ENCODE measurements at places on chromosomes 1 and 21.

DNA sequence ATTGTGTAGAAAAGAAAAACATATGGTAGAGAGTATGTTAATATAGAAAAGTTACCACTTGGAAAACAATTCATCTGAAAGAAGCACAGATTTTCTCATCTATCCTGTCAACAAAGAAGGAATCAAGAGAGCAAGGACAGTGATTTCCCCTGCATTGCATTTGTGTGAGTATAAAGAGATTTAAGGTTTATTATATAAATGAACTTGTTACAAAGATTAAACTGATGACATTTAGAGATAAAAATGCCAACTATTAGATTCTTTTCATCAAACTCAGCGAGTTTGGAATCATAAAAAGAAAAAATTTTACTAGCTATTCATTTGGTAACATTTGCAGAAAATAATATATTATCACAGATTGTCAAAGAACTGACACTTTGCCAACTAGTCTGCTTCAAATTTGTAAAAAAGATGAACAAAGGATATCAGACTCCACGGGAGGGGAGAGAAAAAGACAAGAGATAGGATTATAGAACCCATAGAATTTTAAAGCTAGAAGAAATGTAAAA lies at the start of gene RGS21:
Gene RGS21 (plus strand): TSS at position 51 of the 509 bp plus-strand sequence. CDS start 26,045 bp downstream, outside the sequence.
- DNase-seq: no peak

- no peak for DNase-seq
Measured at GRCh38 chr1:61497013-61497412, 227.9 kb downstream of the TM2D1 start.

GRCh38 chr1:20485527-20486456 lies at the start of gene CAMK2N1:
TSS of gene CAMK2N1 (minus strand) at chr1:20486210. CDS start at chr1:20485379, 831 bp downstream.
- DNase-seq: peak; percentile 57

- no peak for DNase-seq
Measured at GRCh38 chr1:93079685-93080141, 630 bp downstream of the MTF2 start.

- DNase-seq: no peak
Measured at GRCh38 chr1:20409012-20409411, 77.0 kb downstream of the CAMK2N1 start.

- no peak for DNase-seq
Measured at GRCh38 chr1:44243782-44244495, 30.7 kb downstream of the DMAP1 start.

DNA sequence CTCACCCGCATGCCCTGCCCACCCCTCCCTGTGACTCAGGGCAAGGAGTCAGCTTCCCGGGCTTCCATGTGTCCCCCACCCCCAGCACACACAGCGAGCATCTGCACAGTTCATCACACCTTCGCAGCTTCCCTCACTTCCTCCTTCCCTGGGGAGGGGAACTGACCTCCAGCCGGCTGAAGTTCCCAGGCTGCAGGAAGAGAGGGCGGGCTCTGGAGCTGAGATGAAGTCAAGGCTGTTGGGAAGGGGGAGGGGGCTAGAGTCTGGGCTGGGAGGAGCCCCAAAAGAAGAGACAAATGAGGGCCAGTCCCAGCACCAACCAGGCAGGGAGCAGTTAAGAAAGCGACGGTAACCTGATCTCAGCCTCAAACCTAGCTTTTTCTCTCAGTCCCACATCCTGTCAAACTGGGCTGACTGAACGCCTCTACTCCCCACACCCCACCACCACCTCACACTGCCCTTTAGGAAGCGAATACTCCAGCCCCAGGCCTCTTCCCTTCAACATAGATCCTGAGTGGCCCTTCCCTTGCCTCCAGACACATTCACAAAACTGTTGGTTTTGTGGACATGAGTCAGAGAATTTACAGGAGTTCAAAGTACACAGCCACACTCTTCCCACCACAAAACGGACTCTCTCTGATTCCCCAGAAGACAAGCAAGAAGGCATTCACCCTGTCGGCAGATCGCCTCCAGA lies 1.8 kb downstream of the RHOC start:
- DNase-seq: peak; percentile 97

DNA sequence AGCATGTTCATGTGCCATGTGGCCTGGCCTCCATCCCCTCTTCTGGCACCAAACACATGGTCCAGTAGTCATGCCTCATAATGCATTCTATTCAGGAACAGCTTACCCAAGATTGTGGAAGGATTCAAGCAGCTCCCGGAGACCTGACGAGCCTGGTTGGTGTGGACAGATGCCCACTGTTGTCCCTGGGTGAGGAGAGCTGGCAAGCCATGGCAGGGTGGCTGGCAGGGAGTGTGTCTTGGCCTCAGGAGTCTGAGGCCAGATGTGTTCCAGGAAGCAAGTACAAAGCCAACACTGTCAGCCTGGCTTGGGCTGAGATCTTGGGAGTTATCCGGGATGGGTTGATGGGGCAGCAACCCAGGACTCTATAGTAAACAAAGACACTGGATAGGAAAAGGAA lies 7.3 kb upstream of the FABP3 start:
- no peak for DNase-seq

DNA sequence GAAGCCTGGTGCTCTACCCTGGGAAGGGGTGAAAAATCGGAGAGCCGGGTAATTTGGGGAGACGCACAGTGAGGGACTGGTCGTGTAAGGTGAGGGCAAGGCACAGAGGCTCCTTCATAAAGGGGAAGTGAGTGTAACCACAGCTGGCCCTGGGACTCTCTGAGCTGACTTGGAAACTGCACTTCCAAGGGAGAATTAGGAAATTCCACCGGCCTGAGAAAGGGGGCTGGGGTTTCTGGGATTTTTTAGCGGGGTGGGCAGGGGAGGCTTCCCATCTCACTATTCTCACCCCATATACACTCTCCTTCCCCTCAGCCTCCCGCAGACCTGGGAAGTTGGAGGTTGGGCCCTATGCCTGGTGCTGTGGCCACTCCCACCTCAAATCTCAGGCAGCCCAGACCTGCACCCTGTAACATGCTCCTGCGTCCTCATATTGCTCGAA lies 88.3 kb upstream of the IPO9 start:
- no peak for DNase-seq

DNA sequence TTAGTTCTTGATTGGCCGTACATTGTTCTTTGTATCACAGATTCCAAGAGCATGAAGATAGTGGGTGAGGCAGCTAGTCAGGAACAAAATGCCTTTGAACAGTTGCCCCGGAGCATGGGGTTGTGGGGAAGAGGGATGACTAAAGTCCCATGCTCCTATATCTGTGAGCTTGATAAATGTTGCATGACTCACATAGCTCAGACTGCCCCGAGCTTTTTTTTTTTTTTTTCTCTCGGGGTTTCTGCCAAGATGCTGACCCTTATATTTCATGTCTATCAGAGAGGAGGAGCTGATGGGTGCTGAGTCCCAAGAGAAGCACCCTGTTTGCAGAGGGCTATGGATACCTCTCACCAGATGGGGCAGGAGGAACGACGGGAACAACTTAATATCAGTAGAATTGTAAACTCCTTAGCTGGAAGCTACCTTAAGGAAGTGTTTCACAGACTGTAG lies 40.6 kb downstream of the SRRM1 start:
- DNase-seq: peak; percentile 95

GRCh38 chr21:26544201-26544775 lies 28.8 kb downstream of the CYYR1 start:
- DNase-seq: no peak

Measured in astrocyte of the spinal cord (primary cell).